Activated CD8-positive, alpha-beta T cell treated with anti-CD3 and anti-CD28 coated beads for 36 hours (primary cell): ENCODE measurements at places on chromosomes 5 and 9. TPM values are rescaled to one million over a fixed set of nuclear protein-coding genes. Genes with fewer than 3 reads are reported as not detected.

ORM2 gene
- not detected for total RNA-seq

PCDHGA2 gene
- not detected for total RNA-seq

CTSV gene
- 0.16 TPM for total RNA-seq

BARHL1 gene
- not detected for total RNA-seq

ZNF354B gene
- 7.1 TPM for total RNA-seq

CTNND2 gene
- not detected for total RNA-seq

GRCh38 chr5:53333160-53333559 is 147.3 kb upstream of the FST start:
- DNase-seq, result no peak

DNA sequence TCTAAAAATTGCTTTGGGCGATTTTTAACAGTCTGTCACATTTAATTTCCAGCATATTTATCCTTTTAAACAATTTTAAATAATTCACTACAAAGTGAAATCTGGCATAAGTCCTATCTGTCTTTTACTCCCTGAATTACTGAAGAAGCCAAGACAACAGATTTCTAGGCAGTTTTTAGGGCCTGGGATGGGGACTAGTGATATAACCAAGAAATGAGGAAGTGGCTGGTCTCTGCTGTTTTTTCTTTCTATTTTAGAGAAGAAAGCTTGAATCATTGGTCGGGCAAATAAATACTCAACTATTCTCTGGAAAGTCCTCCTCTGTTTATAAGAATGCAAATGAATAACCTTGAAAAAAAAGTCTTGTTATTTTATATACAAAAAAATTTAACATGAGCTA is 79.7 kb upstream of the SSBP2 start:
- no peak for DNase-seq

GRCh38 chr9:128731691-128732090 is 7.8 kb upstream of the ZDHHC12 start:
- DNase-seq, result no peak

GRCh38 chr5:113293975-113294310 is 140.8 kb downstream of the TSSK1B start:
- DNase-seq, result peak; percentile 37

- no peak for DNase-seq
Observed at GRCh38 chr5:158553962-158554336, 545.8 kb downstream of the EBF1 start.

- DNase-seq, result no peak
Observed at GRCh38 chr5:2205185-2205585, 322.5 kb upstream of the IRX4 start.

- DNase-seq, result no peak
Observed at GRCh38 chr5:95652849-95653248, 6.3 kb downstream of the RFESD start.

- DNase-seq, result no peak
Observed at GRCh38 chr5:53340956-53341750, 139.3 kb upstream of the FST start.

GRCh38 chr9:92312887-92313623 is 12.1 kb downstream of the NOL8 start:
- no peak for DNase-seq

- DNase-seq, result no peak
Observed at GRCh38 chr5:61817472-61818326, 485.6 kb downstream of the ZSWIM6 start.

GRCh38 chr5:119412279-119413227 is 39.7 kb upstream of the HSD17B4 start:
- DNase-seq, result no peak

DNA sequence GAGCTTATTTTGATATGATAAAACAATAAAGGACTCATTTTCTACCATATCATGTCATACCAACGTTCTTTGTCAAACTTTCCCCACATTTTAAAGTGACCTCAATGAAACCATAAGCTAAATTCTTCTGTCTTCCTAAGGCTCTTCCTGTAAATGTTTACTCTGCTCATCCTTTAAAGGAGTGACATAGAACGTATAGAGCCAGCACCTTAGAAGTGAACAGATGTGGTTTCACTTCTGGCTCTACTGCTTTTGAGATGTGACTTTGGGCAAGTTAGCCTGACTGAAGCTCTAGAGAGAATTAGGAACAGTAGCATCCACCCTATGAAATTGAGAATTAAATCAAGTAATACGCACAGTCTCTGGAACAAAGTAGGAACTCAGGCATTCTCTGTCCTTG is 24.1 kb downstream of the SAR1B start:
- DNase-seq, result no peak

GRCh38 chr5:51395666-51396356 is 12.6 kb downstream of the ISL1 start:
- DNase-seq, result no peak
